ENCODE measurements at places on chromosomes 7 and 10. TPM values are rescaled to one million over a fixed set of nuclear protein-coding genes. Genes with fewer than 3 reads are reported as not detected.

GRCh38 chr7:290554-291372 lies 793 bp downstream of the FOXL3 start:
- no peak for DNase-seq

GRCh38 chr7:77799078-77799964 lies 748 bp downstream of the PHTF2 start:
- no peak for DNase-seq

GRCh38 chr7:19392246-19392645 lies 247.0 kb upstream of the FERD3L start:
- no peak for DNase-seq

GRCh38 chr7:106278695-106279094 lies 6.1 kb downstream of the NAMPT start:
- DNase-seq, result no peak

GRCh38 chr7:11251436-11251835 lies 277.8 kb downstream of the PHF14 start:
- DNase-seq, result no peak

- no peak for DNase-seq
Measured at GRCh38 chr10:13525663-13526062, 3.2 kb downstream of the BEND7 start.

GRCh38 chr7:115094163-115094562 lies 172.3 kb downstream of the MDFIC start:
- no peak for DNase-seq

DNA sequence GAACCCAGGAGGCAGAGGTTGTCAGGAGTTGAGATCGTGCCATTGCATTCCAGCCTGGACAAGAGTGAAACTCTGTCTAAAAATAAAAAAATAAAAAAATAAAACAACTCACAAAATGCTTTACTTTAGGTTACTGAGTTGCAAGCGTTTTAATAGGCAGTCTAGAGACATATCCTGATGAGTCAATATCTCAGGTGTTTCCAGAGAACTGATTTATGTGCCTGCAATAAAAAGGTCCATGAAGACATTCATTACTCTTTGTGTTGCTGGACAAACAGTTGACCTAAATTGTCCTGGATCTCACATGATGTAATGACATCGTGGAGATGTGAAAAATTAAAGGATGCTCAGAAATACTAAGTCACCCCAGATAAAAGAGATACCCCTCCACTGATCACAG lies 31.5 kb downstream of the CDNF start:
- no peak for DNase-seq

The DNAH11 gene
- polyA plus RNA-seq, result 0.30 TPM

DNA sequence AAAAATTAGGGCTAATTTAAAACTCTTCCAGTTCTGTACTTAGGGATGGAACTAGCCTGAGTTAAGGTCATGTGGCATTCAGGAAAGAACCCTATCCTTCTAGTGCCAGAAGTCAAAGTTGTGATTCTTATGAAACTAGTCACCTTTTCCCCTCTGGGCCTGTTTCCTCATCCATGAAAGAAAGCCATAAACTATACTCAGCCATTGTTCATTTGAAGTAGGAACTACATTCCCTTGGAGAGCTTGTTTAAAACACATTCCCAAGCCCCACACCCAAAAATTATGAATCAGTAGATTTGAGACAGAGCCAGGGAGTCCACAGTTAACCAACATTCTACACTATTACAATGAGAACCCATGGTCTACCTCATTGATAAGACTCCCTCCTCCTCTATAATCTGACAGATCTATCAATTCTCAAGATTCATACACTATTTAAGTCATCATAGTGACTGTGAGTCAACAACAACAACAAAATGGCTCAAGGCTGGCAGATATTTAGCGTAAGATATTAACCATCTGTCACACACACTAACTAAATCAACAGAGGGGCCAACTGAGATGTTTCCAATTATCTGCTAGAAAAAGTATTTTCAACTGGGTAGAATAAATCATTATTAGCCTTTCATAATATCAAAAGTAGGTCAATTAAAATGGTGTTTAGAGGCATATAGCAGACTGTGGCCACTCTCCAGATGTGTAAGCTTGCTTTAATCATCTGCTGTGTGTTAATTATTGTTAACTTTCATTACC lies 102.3 kb downstream of the SLC25A13 start:
- DNase-seq, result no peak

DNA sequence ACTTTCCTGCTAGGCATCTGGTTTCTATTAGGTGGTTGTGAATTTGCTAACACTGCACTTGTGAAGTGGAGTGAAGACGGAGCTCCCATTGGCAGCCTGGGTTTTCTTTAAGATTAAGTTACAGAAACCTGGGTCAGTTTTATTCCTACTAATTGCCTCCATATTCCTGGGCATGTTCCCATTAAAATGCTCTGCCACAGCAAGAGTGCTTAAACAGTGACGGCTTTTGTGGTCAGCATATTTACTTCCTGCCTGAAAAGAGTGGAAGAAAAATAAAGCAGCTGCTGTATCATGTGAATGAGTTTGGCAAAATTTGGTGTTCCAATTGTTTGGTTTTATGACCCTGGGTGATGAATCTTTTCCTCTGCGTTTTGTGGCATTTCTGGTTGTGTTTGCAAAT lies 96.9 kb upstream of the PLXDC2 start:
- DNase-seq, result peak; percentile 29

GRCh38 chr10:49052069-49052468 lies 63.3 kb downstream of the VSTM4 start:
- DNase-seq, result no peak

GRCh38 chr7:141306081-141306480 lies 232.2 kb downstream of the TMEM178B start:
- DNase-seq, result no peak

DNA sequence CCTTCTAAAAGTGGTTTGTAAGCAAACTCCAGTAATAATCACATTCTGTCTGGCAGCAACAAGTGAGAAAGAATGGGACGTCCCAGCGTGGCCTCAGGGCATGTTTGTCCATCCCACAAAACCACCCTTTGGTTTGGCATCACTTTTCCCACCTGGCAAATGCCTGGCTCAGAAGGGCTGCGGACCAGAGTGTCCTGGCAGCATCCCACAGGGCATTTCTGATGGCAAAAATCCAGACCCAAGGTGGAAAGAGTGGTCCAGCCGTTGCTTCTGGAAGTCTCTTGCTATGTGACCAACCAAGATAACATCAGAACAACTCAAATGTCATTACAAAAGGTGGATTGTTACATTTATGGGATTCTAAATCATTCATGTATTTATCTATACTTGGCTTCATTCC lies 174.4 kb downstream of the CREB5 start:
- no peak for DNase-seq

GRCh38 chr10:95264227-95265051 lies 26.4 kb downstream of the PDLIM1 start:
- DNase-seq, result no peak

GRCh38 chr7:128084896-128085608 lies 53.8 kb upstream of the LRRC4 start:
- DNase-seq, result no peak

The CABCOCO1 gene
- 0.19 TPM for polyA plus RNA-seq

DNA sequence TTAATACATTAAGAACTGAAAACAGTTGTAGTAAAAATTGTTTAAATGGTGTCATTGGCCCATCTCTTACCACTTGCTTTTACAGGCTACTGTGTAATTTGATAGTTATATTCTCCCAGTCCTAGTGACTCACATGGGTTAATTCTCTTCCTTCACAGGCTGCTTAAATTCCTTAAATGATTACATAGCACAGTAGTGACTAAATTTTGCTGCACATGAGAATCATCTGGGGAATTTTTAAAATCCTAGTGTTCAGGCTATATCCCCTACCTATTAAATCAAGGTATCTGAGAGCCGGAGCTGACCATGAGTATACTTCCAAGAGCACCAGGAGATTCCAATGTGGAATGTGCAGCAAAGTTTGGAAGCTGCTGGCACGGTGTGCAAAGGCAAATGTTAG lies 45.3 kb upstream of the ZNF800 start:
- DNase-seq, result no peak

DNA sequence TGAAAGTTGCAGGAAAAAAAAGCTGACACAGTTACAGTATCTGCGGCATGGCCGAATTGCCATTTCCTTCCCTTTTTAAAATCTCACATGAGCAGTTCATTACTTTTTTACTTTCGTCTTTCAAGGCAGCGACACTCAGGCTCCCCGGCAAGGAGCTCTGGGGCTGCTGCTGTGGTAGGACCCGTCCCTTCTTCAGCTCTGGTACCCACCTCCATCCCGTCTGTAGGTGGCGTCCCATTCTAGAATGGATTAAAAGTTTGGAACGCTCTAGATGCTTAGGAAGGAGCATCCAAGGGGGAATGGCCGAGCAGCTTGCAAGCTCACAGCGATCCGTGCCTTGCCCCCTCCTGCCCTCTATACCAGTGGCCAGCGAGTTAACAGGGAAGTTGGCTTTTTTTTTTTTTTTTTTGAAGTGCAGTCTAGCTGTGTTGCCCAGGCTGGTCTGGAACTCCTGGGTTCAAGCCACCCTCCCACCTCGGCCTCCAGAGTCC lies 22.8 kb upstream of the TTYH3 start:
- DNase-seq, result no peak

- DNase-seq, result no peak
Measured at GRCh38 chr7:25186436-25186835, 41.9 kb downstream of the NPVF start.

- DNase-seq, result no peak
Measured at GRCh38 chr10:113386005-113386404, 166.8 kb upstream of the HABP2 start.

The MMRN2 gene
- polyA plus RNA-seq, result 18.5 TPM

The OR6B1 gene
- not detected for polyA plus RNA-seq

The AKR1C4 gene
- polyA plus RNA-seq, result not detected

The NKX6-2 gene
- 2.6 TPM for polyA plus RNA-seq

GRCh38 chr7:17706734-17707133 lies 233.6 kb downstream of the SNX13 start:
- DNase-seq, result peak; percentile 20

- no peak for DNase-seq
Measured at GRCh38 chr10:131277969-131278368, 33.6 kb downstream of the TCERG1L start.

DNA sequence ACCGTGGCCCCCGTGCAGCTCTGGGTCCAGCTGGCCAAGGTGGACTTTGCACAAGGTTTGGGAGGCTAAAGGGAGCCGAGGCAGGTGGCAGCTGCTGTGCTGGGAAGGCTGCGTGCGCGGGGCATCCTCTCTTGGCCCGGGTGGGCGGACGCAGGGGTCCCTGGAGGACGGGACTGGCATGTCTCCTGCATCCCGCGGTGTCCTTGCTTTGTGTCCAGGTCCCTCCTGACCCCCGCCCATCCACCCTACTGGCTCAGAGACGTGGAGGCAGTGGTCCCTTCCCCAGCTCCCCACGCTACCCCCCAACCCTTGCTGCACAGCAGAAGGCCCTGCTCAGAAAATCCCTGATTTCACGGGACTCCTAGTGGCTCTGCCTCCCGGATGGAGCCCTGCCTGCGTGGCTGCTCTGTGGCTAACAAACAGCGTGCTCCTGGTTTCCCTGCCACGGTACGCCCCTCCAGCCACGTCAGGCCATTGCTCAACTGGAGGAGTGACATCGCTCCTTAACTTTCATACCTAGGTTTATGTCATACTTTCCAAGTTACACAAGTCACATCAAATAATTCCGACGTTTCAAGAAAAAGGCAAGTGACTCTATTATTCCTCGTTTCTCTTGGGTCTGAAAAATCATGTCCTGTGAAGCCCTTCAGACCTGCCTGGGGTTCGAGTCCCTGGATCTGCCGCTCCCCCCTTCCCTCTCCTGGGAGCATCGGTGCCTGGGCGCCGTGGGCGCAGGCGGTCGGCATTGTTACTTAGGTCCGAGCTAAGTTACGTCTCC lies 421.9 kb downstream of the DNAJB6 start:
- no peak for DNase-seq

DNA sequence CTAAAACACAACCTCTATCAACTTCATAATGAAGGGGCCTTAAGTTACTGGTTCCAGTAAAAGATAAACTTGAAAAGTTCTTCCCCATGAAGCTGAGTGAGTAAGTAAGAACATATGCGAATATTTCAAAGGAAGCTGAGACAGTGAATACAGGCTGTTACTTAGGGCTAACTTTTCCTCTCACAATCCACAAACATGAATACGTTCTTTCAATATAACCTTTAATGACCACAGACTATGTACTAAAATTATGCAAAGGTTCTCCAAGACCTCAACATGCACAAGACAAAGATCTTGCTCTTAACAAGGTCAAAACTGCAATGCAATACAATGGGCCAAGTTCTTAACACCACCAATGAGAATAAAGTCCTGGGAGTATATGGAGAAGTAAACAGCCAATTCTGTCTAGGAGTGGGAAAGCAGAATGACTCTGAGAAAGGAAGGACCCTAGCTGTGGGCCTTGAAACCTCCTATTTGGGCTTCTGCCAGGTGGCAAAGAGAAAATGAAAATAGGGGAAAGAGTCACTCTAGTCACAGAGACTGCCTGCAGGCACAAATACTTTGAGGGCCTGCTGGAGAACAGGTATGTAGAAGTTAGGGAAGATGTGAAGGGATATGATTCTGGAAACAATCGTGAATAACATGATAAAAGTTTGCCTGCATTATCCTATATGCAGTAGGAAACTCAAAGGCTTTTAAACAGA lies 43.7 kb downstream of the OSBPL3 start:
- DNase-seq, result no peak

DNA sequence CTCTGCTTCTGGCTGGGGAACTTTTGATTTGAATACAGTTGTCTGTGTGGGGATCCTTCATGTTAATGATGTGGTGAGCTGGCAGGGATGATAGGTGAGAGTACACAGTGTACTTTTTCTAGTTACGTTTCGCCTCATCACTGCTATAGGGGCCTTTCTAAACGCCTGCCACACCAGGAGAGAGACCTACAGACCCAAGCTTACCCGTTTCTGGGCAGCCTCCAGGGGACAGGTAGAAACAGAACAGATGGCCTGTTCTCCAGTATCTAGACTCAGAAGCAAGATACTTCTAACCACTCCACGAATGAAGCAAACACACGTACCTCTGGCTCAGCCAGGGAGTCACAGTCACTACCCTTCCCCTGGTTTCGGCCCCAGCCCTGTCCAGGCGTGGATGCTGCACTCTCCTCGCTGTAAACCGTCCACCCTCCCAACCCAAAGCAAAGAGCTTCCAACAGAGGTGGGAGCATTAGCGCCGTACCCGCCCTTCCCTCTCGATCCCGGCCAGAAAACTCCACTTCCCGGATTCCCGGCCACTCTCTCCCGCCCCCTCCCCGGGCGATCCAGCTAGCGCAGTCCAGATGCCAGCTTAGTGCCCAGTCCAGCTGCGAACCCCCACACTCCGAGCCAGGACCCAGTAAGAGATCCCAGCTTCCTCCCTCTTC lies 1.2 kb downstream of the CCDC6 start:
- no peak for DNase-seq

- DNase-seq, result no peak
Measured at GRCh38 chr10:12098966-12099365, 30.2 kb downstream of the DHTKD1 start.

GRCh38 chr10:91632671-91633550 lies at the start of gene PPP1R3C:
Gene PPP1R3C (minus strand): TSS chr10:91633071. CDS start chr10:91632969, 102 bp downstream.
- DNase-seq, result peak; percentile 22

Measured in forelimb muscle (tissue), 1 donor.